ENCODE measurements at places on chromosomes 4 and X. TPM values are rescaled to one million over a fixed set of nuclear protein-coding genes. Genes with fewer than 3 reads are reported as not detected.

- H3K27ac ChIP-seq = no peak overlapping the region
- peaks cover 39% of the 10 kb centered on the region for H3K36me3 ChIP-seq
- no peak overlapping the region for H3K4me3 ChIP-seq
- no peak for DNase-seq
- H3K4me1 ChIP-seq = peaks cover 13% of the 10 kb centered on the region
Measured at GRCh38 chrX:361231-362145, 25.2 kb downstream of the PPP2R3B start.

DNA sequence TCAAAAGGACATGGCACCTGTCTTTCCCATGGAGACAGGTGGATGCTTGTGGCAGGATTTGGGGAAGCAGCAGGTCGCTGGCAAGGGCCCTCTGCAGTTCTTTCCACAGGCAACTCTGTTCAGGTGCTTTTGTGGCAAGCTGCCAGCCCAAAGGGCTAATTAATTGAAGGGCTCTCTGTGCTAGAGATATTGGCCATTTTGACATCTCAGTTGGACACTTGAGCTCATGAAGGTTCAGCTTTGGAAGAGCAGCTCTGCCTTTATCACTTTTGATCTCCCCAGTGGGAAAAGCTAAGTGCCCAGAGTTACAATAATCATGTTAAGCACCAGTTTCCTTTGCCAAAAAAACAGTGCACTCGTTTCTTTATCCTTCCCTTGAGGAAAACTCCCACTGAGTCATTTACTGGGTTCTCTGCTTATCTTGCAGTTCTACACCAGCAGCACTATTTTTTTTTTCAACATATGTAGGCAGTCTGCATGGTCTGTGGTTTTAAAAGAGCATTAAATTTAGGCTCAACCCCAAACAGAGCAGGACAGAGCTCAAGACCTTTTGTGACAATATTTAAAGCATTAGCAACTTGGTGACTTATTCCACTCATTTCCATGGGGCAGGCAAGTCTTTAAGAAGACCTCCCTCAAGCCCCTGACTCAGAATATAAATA is 336.4 kb upstream of the RASGEF1B start:
- H3K4me1 ChIP-seq = no peaks in the 10 kb centered on the region
- no peaks in the 10 kb centered on the region for H3K27me3 ChIP-seq
- DNase-seq = no peak
- no peaks in the 10 kb centered on the region for H3K36me3 ChIP-seq
- H3K27ac ChIP-seq = no peak overlapping the region

GRCh38 chr4:130257271-130257670 is 1161.3 kb downstream of the C4orf33 start:
- H3K27me3 ChIP-seq = no peaks in the 10 kb centered on the region
- DNase-seq = no peak
- H3K4me3 ChIP-seq = no peak overlapping the region
- H3K27ac ChIP-seq = no peak overlapping the region
- no peaks in the 10 kb centered on the region for H3K4me1 ChIP-seq

GRCh38 chr4:79016878-79017277 is 77.6 kb upstream of the PAQR3 start:
- H3K27ac ChIP-seq = no peak overlapping the region
- H3K27me3 ChIP-seq = peaks cover 4% of the 10 kb centered on the region
- no peak overlapping the region for H3K4me3 ChIP-seq
- no peaks in the 10 kb centered on the region for H3K4me1 ChIP-seq
- no peaks in the 10 kb centered on the region for H3K36me3 ChIP-seq
- no peak for DNase-seq

GRCh38 chr4:24495388-24495787 is 89.0 kb downstream of the DHX15 start:
- no peaks in the 10 kb centered on the region for H3K36me3 ChIP-seq
- DNase-seq = no peak
- no peak overlapping the region for H3K4me3 ChIP-seq
- peaks cover 5% of the 10 kb centered on the region for H3K27me3 ChIP-seq
- H3K27ac ChIP-seq = no peak overlapping the region
- no peaks in the 10 kb centered on the region for H3K4me1 ChIP-seq

CTAG1A gene
- total RNA-seq = not detected

DNA sequence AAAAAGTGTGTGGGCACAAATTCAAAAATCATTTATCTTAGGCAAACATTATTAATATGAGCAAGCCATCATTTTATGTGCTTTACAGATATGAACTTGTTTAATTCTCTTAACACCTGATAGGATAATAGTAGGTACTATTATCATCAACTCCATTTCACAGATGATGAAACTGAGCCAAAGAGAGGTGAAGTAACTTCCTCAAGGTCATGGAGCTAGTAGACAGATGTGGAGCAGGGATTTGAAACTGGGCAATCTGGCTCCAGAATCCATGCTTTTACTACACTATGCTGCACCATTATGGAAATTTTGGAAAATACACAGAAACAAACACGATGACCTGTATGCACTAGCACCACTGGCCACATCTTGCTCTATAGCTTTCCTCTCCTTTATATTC is 1.0 kb upstream of the PIN4 start:
- H3K36me3 ChIP-seq = peaks cover 3% of the 10 kb centered on the region
- no peak for DNase-seq
- H3K4me3 ChIP-seq = no peak overlapping the region
- H3K27me3 ChIP-seq = no peaks in the 10 kb centered on the region
- peaks cover 15% of the 10 kb centered on the region for H3K4me1 ChIP-seq

GRCh38 chr4:54230484-54231418 is 1.7 kb downstream of the PDGFRA start:
- H3K27ac ChIP-seq = peak overlapping the region; percentile 48
- peaks cover 74% of the 10 kb centered on the region for H3K27me3 ChIP-seq
- H3K4me3 ChIP-seq = no peak overlapping the region
- peaks cover 12% of the 10 kb centered on the region for H3K4me1 ChIP-seq
- H3K36me3 ChIP-seq = peaks cover 2% of the 10 kb centered on the region
- no peak for DNase-seq

PRSS12 gene
- total RNA-seq = not detected

KIF4A gene
- total RNA-seq = 19.4 TPM

F8A2 gene
- total RNA-seq = not detected

NUP54 gene
- 75.1 TPM for total RNA-seq

GRCh38 chr4:182880387-182881356 is 36.5 kb downstream of the DCTD start:
- no peaks in the 10 kb centered on the region for H3K27me3 ChIP-seq
- H3K4me3 ChIP-seq = no peak overlapping the region
- no peak overlapping the region for H3K27ac ChIP-seq

- H3K27me3 ChIP-seq = no peaks in the 10 kb centered on the region
- H3K4me1 ChIP-seq = no peaks in the 10 kb centered on the region
- H3K4me3 ChIP-seq = no peak overlapping the region
- DNase-seq = no peak
- H3K27ac ChIP-seq = no peak overlapping the region
Measured at GRCh38 chr4:31613946-31614623, 893.9 kb downstream of the PCDH7 start.

DNA sequence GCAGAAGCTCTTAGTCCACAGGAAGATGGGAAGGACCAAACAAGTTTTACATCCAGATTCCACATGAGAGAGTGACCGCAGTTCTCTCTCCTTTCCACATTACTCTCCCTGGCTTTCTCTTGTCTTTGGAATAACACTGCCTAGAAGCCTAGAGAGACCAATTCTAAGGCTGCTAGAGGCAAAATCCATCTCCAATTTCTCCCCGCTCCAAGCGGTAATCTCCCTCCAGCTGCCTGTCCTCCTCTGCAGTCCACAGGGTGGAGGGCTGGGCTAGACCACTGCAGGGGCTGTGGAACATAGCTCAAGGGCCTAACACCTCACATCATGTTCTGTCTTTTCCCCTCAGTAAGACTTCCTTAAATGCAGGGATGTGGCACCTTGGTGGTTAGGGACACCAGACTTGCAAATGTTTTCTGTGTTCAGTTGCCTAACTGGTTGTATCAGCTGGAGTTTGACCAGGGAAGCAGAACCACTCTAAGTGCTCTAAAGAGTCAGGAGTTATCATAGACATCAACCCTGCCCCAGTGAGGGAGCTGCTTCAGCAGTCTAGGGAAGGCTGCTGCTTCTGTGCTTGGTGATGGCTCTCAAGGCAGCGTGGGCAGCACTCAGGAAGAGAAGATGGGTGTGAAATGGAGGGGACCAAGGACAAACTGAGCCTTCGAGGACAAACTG is 423.1 kb downstream of the BCOR start:
- no peak overlapping the region for H3K27ac ChIP-seq
- H3K4me1 ChIP-seq = no peaks in the 10 kb centered on the region
- peaks cover 3% of the 10 kb centered on the region for H3K27me3 ChIP-seq
- no peak for DNase-seq
- H3K36me3 ChIP-seq = no peaks in the 10 kb centered on the region
- no peak overlapping the region for H3K4me3 ChIP-seq

GRCh38 chr4:161816958-161817357 is 346.8 kb downstream of the FSTL5 start:
- no peak overlapping the region for H3K4me3 ChIP-seq
- H3K27me3 ChIP-seq = no peaks in the 10 kb centered on the region
- H3K4me1 ChIP-seq = no peaks in the 10 kb centered on the region
- H3K36me3 ChIP-seq = no peaks in the 10 kb centered on the region
- no peak overlapping the region for H3K27ac ChIP-seq
- DNase-seq = no peak

PPARGC1A gene
- not detected for total RNA-seq

IL3RA gene
- total RNA-seq = 5.3 TPM

BEND2 gene
- not detected for total RNA-seq

DNA sequence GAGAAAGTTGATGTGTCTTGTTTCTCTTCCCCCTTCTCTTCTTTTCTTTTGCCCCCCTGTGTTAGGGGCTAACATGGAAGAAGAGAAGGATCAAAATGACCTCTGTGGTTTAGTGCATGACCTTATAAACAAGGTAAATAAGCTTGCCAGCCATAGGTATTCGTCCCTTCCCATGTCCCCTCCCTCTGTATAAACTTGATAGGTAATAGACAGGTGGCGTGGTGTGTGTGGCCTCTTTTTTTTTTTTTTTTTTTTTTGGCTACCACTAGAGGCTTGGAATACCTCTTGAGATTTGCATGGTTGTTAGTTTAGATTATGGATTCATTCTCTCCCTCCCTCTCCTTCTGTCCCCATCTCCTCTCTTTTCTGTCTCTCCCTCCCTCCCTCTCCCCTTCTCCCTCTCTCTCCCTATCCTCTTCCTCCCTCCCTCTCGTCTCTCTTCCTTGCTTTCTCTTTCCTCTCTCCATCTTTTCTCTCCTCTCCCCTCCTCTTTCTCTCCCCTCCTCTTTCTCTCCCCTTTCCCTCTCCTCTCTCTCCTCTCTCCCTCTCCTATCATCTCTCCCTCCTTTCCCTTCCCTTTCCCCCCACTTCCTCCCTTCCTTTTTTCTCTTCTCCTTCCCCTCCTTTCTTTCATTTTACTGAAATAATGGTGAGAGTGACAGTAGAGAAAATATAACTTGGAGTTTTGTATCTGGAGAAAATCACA is 134.4 kb downstream of the AFF1 start:
- H3K27me3 ChIP-seq = no peaks in the 10 kb centered on the region
- H3K4me1 ChIP-seq = peaks cover 25% of the 10 kb centered on the region
- peak overlapping the region; percentile 42 for H3K27ac ChIP-seq

DNA sequence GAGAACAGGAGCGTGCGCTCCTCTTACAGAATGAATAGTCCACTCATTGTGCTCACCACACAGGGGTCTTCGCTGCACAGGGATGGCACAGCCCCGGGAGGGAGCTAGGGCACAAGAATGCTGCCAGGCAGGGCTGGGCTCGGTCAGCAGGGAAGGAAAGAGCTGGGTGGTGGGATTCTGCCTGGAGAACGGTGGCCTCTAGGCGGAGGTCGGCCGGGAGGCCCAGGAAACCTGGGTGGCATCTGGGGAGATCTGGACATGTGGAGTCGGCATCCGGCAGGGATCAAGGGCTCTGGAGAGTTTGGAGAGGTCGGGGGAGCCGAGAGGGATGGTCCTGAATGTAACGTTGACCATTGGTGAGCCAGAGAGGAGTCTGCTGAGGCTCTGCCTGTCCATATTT is 46.5 kb upstream of the PSAPL1 start:
- H3K36me3 ChIP-seq = no peaks in the 10 kb centered on the region
- no peak overlapping the region for H3K27ac ChIP-seq
- H3K4me3 ChIP-seq = no peak overlapping the region

DNA sequence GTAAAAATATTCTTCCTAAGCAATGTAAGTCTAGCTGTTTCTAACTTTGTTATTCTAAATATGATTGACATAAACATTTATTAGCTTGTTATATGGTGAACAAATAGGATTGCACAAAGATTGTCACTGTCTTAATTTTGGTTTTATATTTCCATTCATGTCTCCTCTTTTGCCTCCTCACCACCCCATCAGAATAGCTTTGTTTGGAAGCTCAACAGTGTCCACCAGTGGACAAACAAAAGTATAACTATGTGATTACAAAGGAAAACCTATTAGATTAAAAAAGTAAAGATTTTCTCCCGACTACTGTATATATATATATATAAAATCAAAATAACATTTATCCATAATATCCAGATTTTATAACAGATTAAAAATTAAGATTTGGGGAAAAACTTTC is 468.2 kb downstream of the ZIC3 start:
- no peak overlapping the region for H3K27ac ChIP-seq
- DNase-seq = no peak
- peaks cover 2% of the 10 kb centered on the region for H3K27me3 ChIP-seq
- no peak overlapping the region for H3K4me3 ChIP-seq

FGF13 gene
- total RNA-seq = not detected

SOX3 gene
- not detected for total RNA-seq

- no peaks in the 10 kb centered on the region for H3K27me3 ChIP-seq
- no peak for DNase-seq
- no peaks in the 10 kb centered on the region for H3K36me3 ChIP-seq
- H3K4me3 ChIP-seq = no peak overlapping the region
Measured at GRCh38 chr4:111744847-111745246, 400.4 kb upstream of the FAM241A start.

TSPAN6 gene
- not detected for total RNA-seq

CENPVL3 gene
- total RNA-seq = not detected

PNMA6F gene
- total RNA-seq = not detected

DNA sequence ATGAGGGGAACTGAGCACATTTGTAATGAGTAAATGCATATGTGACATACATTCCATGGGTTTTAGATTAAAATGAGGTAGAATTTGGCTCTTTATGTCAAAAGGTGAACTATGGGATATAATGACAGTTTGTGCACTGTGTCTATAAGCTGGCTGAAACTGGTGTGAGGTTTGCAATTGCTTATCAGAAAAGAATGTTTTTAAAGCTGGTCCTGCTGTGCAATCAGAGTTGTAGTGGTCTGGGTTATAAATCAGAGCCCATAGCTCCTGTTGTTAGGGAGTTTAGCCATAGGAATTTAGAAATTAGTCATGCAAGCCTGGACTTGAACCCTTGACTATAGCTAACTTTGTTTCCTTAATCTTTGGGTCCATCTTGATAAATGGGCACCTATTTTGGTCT is 23.1 kb upstream of the GATB start:
- no peak overlapping the region for H3K27ac ChIP-seq
- no peaks in the 10 kb centered on the region for H3K4me1 ChIP-seq
- no peak for DNase-seq
- no peaks in the 10 kb centered on the region for H3K36me3 ChIP-seq
- no peak overlapping the region for H3K4me3 ChIP-seq
- H3K27me3 ChIP-seq = peaks cover 13% of the 10 kb centered on the region

DNA sequence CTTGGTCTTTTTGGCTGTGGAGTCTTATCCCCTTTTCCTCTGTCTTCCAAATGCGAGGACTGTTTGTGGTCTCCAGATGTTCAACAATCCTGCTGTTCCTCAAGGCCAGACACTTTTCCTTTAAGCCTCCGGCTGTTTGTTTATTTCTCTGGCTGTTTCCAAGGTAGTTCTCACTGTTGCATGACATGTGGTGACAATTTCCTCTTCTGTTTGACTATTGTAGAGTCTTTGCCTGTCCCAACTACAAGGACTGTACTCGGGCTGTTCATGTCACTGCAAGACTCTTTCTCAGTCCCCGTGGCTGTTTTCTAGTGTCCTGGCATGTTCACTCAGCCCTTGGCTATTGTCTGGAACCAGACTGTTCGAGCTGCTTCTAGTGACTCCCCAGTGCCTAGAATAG is 50.6 kb downstream of the ZNF157 start:
- no peaks in the 10 kb centered on the region for H3K36me3 ChIP-seq
- no peak overlapping the region for H3K27ac ChIP-seq
- no peaks in the 10 kb centered on the region for H3K4me1 ChIP-seq
- no peaks in the 10 kb centered on the region for H3K27me3 ChIP-seq

UGT2B17 gene
- total RNA-seq = not detected
